CD4-positive, alpha-beta T cell treated with Interleukin-6 at 100 ng/mL for 8 hours (primary cell): ENCODE measurements at places on chromosomes 7 and 10.

DNA sequence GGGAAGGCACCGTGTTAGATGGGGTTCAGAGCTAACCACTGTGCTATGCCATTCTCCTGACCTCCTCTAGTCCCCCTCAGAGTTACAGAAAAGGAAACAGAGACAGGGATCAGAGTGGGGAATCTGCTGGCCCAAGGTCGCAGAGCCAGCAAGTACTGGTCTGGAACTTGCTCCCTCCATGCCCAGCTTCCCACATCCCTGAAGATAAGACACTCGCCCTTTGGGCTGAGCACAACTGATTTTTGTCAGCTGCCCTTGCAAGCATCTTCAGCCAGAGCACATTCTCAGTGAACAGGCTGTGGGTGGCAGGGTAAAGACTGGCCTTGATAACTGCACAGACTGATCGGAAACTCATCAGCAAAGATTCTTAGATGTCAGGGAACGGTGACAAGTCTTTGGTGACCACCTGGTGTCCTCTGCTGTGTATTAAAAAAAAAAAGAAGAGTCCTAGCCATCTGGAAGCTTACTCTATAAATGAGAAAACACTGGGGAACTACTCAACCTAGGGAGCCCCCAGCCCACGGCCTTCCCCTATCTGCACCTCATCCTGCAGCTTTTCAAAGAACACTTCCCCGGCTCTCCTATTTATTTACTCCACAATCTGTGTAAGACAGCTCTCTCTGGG, 1.3 kb upstream of the SORBS1 start:
- no peak for DNase-seq

- DNase-seq, result no peak
Measured at GRCh38 chr10:32151871-32152270, 95.6 kb upstream of the KIF5B start.

- no peak for DNase-seq
Measured at GRCh38 chr10:100939763-100940344, 27.1 kb downstream of the SLF2 start.

DNA sequence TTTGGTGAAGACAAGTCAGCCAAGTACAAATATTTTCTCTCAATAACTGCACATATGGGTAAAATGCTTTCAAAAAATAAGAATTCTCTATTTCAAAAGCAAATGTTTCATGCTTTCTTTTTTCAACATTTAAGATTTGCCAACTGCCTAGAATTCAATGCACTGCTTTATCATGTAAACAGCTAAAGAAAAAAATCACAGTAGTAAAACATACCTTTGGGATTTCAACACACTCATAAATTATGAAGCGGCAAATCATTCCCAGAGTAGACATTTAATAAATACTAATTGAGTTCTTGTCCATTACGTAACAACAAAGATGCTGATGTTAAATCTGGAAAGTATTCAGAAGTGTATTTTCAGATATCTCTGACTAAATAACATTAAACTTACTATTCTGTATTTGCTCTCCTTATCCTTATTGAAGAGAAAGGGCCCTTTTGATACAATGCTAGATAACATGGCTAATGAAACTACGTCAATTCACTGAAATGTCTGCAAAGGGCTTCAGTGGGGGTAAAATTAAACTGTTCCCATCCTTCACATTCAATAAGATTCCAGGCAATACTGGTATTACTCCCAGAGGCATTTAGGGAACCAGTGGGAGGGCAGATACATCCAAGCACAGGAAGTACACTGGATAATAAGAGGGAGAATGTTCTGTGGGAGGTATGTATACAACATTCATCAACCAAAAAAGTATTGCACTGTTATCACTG, 13.9 kb downstream of the NAPEPLD start:
- DNase-seq, result no peak

DNA sequence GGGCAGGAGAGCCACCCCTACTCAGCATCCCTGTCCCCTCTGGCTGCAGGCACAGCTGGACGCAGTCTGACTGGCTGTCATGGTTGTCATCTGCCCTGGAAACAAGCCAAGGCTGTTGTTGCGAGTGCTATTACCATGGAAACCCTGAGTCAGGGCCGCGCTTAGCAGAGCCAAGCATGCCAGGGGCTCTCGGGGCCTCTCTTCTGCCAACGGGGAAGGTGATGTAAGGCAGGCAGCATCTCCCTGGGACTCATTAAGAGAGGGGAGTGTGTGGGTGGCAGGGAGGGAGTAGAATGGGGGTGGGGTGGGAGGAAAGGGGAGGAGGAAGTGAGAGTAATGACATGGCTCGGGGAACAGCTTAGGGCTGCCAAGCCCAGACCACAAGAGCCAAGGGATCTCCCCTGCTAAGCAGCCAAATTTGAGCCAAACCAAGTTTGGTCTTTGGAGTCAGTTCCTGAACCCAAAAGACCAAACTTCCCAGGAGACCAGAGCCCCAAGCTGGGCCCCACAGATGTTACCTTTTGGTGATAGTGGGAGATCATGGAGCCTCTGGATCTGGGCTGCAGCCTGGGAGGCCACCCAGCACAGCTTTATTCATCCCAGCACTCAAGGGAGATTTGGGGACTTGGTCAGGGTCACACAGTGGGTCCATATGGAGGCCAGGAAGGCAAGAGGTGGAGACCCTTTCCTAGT, 67.6 kb downstream of the TMEM130 start:
- no peak for DNase-seq

- no peak for DNase-seq
Measured at GRCh38 chr7:143315776-143316175, at the start of gene CLCN1. Gene CLCN1 (plus strand): TSS chr7:143316111. CDS start chr7:143316213, 102 bp downstream.

GRCh38 chr10:75379212-75379724, 22.3 kb downstream of the ZNF503 start:
- no peak for DNase-seq

DNA sequence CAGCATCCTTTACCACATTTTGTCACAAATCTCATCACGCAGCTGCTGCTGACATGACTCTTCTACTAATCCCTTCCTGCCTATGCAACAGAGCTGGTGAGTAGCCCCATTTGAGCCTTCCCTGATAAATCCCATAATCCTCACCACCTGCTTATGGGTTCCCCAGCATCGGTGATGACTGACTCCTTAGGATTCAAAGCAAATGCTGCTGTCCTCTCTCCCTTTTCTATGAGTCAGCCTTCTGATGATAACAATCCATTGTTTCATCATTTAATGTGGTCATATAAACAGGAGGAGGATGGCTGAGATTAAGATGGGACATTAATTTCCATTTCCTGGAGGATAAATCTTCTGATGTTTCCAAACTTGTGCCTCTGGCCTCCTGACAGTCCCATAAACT, 73.4 kb downstream of the SORCS1 start:
- DNase-seq, result no peak

DNA sequence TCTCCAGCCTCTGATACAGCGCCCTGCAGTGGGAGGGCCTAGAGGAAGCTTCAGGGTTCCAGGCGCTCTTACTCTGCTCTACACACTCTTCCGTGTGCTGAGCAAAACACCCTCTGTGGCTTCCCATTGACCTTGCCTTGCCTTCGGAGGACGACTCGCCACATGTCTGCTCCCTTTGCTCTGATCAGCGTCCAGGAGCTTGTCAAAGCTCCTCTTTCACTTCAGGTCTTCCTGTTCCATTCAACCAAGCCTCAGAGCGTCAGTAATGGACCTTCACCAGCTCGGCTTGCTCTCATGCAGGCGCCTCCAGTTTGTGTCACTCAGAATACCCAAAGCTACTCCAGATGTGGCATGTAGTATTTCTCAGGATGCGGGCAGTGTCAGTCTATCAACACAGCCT, 173.9 kb downstream of the ARID5B start:
- DNase-seq, result no peak

DNA sequence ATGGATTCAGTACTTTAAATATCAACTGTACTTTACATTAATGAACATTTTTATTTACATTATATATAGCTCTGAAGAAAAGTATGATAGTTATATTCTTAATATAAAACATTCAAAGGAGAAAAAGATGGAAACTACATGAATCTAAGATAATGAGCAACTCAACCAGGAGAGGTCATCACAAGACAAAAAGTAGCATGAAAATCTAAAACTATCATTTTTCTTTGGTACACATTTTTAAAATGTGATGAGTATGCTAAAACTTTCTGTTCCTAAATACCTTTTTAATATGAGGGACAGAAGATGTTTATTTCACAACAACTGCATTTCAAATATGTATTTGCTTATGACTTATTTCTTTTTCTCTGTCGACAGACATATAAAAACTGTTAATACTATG, 2.4 kb downstream of the CNTNAP2 start:
- no peak for DNase-seq

- DNase-seq, result no peak
Measured at GRCh38 chr10:71771821-71772617, 1.3 kb downstream of the VSIR start.

DNA sequence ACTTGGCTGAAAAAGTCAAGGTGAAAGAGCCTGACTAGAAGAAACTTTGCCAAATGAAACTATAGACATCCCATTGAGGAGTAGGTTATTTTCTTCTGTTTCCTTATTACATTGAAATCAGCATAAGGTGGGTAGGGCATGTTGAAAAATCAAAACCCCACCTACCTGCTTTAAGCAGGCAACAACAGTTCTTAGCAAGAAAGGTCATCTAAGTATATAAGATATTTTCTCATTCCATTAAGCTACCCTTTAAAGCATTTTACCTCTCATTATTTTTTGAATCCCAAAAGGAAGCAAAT, 30.8 kb downstream of the ACADSB start:
- no peak for DNase-seq

DNA sequence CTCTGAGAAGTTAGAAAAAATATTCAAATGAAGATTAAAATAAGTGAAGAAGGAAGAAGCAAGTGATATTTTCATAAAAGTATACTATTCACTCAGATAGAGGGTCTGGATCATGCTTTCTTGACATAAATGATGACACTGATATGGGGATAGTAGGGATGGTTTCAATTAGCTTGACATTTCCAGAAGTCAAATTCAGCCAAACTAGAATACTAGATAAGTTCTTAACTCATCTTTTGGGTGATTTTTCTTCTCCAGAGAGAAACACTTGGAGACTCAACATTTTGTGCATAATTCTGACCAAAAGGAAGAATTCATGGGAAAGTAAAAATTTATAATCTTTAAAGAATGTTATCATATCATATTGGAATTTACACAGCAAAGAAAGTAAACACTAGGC, 152.0 kb upstream of the LRGUK start:
- no peak for DNase-seq

GRCh38 chr10:126838316-126838715, 66.9 kb upstream of the DOCK1 start:
- no peak for DNase-seq

DNA sequence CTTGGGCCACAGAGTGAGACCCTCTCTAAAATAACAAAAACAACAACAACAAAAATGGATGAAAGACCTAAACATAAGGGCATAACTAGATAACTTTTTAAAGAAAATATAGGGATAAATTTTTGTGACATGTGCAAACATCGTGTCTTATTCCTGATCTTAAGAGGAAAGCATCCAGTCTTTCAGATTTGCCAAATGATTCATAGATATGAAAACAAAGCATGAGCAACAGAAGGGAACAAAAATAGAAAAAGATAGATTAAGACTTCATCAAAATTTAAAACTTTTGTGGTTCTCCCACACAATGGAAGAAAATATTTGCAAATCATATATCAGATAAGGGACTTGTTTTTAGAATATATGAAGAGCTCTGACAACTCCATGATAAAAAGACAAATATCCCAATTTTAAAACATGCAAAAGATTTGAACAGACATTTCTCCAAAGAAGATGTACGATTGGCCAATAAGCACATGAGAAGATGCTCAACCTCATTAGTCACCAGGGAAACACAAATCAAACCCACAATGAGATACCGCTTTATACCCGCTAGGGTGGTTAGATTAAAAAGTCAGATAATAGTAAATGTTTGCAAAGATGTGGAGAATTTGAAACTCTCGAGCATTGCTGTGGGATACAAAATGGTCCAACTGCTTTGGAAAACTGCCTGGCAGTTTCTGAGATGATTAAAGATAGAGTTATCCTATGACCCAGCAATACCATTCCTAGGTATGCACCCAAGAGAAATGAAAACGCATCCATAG, 20.3 kb downstream of the PPIF start:
- DNase-seq, result no peak

- DNase-seq, result no peak
Measured at GRCh38 chr7:22561895-22562593, 62.1 kb upstream of the STEAP1B start.

GRCh38 chr10:121449482-121449924, 148.7 kb downstream of the FGFR2 start:
- no peak for DNase-seq

DNA sequence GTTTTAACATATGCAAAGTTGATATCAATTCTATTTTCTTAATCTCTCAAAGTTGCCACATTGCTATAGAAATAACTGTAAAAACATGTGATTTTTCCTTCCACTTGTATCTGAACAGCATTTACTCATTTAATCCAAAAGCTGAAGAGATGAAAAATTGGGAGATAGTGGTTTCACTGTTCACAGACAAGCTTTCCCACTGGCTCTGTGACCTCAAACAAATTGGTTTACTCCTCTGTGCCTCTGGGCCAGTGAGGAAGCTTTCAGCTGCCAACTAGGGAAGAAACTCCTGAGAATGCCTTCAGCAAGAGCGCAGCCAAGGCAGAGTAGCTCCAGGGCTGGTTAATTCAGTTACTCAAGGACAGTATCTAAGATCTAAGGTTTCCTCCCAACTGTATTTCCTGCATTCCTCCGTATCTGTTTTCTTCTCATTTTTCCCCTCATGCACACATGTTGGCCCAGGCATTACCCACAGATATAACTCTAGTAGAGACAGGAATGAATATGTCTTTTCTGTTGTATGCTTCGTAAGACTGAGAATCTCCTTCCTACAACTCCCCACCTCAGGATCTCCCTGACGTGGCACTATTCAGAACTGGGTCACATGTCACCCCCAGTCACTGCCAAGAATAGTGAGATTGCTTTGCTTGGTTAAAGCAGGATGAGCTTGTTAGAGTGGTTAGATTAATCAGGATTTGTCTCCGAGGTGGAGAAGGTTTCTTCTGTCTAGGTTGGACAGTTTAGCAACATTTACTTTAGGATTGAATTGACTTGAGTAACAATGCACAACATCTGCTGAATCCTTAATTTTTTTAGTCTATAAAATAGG, 315.7 kb downstream of the NRG3 start:
- no peak for DNase-seq

GRCh38 chr7:43753271-43753810, 5.1 kb upstream of the BLVRA start:
- no peak for DNase-seq

GRCh38 chr7:132709971-132710567, 133.8 kb upstream of the PLXNA4 start:
- no peak for DNase-seq

- no peak for DNase-seq
Measured at GRCh38 chr10:110861930-110862649, 9.6 kb upstream of the PDCD4 start.

DNA sequence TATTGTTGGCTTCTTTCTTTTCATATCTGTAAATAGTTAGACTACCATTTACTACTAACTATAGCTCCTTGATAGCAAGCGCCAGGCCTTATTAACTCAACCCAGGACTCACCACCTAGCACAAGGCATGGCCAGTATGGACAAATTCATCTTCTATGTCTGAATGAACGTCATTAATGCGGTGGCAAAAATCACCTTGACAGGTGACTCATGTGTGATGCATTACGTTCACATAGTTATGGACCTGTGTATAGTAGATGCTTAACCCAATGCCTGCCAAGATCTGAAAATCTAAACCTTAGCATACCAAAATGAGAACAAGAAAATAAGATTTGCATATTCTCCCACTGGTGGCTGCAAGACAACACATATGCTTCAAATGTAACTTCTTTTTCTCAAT, 300.8 kb downstream of the PARD3 start:
- DNase-seq, result no peak

- no peak for DNase-seq
Measured at GRCh38 chr7:71868797-71869196, 543.3 kb downstream of the CALN1 start.

GRCh38 chr7:69962186-69963065, 364.2 kb downstream of the AUTS2 start:
- no peak for DNase-seq
